ENCODE measurements at places on chromosomes 6 and 20.

DNA sequence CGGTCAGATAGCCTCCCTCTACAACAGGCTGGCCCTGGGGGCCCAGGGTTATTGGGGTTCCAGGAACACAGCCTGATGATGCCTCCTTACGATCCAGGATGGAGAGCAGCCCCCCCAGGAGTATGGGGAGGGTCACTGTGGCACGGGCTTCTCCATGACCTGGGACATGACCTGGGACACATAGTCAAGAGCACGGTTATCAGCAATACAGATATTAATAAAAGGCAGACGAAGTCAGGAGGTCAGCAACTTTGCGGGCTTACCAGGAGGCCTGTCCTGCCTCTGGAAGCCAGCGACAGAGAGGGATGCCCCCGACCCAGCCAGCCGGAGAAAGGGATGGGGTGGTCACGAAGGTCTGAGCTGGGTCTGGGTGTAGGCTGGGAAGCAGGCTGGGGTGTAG is 795 bp downstream of the MMP24OS start:
- no peak for DNase-seq

GRCh38 chr6:84278321-84278998 is 51.0 kb upstream of the CEP162 start:
- DNase-seq, result no peak

DNA sequence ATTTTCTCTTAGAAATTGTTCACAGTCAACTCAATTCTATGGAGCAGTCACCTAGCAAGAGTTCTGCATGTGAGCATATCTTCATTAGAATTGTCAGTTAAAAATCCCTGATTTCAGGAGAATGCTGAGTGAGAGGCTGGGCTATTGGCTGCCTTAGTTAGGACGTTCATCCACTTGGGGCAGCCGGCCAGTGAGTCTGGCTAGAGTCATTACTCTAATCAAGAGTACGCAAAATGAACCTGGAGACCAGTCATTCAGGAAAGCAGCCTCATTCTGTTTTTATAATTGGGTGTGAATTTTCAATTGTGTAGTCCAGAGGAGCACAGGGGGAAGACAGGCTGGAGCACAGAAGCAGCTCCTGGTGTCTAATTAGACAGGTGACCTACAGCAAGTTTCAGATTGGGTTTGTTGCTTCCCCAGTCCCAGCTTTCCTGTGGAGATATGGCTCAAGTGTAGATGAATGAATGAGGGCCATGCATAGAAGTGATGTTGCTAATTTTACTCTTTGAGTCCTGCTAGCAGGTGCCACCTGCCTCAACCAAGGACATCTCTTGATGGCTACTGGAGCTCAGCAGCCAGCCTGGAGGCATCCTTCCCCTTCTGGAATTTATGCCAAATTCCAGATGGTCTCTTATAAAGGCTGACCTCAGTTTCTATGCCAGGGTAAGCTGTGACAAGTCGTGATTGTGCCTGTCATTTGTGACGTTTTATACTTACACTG is 265.7 kb downstream of the NKAIN2 start:
- no peak for DNase-seq

- DNase-seq, result no peak
These were observed 8.1 kb upstream of the C20orf144 start for GRCh38 chr20:33653900-33654596.

DNA sequence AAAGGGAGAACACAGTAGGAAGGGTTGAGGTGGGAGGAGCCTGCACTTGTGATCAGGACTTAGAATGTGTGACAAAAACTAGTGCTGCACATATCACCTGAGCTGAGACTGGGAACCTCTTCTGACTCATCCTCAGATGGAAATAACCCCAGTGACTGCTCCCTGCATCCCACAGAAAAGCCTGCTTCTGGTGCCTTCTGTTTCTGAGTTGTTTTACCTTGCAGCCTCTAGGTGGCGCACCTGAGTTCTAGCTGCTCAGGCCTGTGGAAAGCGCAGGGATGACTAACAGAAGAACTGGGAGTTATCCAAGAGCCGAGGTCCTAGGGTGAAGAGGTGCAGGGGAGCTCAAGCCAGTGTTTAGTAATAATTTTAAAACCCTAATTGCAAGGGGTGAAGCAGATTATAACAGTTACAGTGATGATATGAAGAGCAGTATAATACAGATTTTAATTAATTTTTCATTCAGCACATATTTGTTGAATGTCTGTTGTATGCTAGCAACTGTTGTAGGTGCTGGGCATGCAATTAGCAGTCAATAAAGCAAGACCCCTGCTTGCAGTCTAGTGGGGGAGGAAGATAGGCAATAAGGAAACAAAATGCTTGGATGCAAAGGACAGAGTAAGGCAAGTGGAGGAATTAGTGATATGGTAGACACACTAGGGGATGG is 302.5 kb downstream of the DHX35 start:
- peak; percentile 11 for DNase-seq

DNA sequence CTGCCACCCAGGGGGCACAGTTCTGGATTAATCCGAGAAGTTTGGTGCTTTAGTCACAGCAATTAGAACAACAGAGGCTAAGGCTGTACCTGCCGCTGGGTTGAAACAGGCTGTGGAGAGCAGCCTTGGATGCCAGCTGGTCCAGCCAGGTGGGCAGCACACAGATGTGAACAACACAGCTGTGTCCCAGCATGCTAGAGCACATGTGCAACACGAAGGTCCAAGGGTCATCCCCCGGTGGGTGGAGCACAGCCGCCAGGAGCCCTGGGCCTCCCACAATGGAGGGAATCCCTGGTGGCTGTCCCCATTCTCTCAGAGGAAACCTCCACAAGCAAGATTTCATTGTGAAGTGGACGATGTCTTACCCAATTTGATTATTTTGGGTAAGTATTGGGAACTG is 99.2 kb upstream of the SYNDIG1 start:
- DNase-seq, result no peak

DNA sequence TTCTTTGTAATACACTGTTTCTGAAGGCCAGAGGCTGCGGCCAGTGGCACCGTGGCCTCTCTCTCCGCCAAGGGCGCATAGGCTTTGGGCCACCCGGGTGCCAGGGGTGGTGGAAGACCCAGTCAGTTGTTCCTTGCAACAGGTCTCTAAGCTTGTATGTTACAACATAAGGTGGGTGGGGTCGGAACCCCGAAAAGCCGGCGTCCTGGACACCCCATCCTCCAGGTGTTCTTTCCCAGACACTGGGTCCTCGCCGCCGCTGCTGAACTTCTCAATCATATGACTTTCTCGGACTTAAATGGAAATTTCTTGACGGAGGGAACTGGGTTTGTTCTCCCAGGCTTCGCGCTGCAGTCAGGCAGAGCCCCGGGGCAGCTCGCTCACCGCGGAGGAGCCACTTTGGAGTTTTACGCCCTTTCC is 983 bp upstream of the KCNQ5 start:
- DNase-seq, result peak; percentile 3

DNA sequence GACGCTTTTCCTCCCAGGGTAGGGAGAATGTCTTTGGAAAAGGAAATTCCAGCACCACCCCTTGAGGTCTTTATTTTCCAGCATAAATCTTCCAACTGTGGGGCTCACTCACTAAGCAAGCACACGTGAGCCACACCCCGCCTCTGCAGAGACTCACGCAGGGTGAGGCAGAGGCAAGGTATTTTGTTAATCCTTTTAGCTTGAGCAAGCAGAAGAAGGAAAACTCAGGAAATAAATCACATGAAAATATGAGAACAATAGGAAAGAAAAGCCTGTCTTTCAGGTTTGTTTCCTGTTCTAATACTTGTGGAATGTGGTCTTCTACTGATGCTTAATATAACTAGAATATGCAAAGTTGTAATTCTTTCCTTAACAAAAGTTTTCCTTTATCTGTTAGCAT is 4.1 kb upstream of the PHACTR2 start:
- no peak for DNase-seq

DNA sequence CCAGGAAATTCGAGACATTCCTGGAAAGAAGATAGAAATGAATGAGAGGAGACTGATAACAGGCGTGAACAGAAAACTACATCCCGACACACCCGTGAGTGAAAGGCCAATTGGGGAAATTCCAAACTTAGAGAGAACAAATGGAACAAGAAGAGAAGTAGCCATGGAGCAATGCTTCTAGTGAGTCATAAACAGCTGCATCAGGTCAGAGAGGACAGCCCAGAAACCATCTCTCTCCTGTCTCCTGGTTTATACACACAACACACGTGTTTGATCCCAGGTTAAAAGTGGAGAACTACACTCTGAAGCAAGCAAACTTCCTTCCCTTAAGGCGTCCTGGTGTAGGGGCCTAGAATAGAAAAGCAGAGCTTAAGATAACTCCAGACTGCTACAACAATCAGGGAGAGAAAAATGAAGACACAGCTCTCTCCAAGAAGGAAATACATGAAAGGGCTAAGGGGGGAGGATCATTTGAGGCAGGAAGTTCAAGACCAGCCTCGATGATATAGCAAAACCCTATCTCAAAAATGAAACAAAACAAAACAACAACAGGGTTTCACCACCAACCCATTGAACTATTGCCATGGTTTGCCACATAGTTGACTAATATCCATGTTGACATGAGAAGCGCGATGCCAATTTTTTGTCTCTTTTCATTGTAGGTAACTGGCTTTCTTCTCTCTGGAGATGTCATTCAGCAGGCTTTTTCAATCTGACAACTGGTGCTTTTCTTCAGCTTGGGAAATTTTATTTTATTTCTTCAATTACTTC is 26.9 kb downstream of the NRN1 start:
- DNase-seq, result no peak

GRCh38 chr6:88548891-88549505 is 382.9 kb upstream of the CNR1 start:
- DNase-seq, result no peak

DNA sequence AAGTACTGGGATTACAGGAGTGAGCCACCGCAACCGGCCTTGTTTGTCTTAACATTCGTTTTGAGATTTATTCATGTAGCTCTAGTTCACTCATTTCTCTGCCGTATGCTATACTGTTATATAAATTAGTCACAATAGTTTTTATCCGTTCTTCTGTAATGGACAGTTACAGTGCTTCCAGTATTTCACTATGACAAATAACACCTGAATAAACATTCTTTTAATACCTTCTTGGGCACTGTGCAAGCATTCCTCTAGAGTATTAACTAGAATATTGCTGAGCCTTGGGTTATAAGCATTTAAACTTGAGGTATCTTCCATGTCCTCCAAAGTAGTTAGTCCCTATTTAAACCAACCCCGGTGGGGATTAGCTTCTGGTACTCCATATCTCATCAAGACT is 45.6 kb downstream of the STK38 start:
- no peak for DNase-seq

GRCh38 chr20:47984437-47984836 is 199.2 kb upstream of the SULF2 start:
- DNase-seq, result no peak

- peak; percentile 24 for DNase-seq
These were observed 15.9 kb downstream of the GPR31 start for GRCh38 chr6:167141667-167142432.

- DNase-seq, result no peak
These were observed 216.0 kb downstream of the ZFAND3 start for GRCh38 chr6:38035478-38035877.

- no peak for DNase-seq
These were observed 753.4 kb upstream of the DEFB115 start for GRCh38 chr20:30503992-30504570.

DNA sequence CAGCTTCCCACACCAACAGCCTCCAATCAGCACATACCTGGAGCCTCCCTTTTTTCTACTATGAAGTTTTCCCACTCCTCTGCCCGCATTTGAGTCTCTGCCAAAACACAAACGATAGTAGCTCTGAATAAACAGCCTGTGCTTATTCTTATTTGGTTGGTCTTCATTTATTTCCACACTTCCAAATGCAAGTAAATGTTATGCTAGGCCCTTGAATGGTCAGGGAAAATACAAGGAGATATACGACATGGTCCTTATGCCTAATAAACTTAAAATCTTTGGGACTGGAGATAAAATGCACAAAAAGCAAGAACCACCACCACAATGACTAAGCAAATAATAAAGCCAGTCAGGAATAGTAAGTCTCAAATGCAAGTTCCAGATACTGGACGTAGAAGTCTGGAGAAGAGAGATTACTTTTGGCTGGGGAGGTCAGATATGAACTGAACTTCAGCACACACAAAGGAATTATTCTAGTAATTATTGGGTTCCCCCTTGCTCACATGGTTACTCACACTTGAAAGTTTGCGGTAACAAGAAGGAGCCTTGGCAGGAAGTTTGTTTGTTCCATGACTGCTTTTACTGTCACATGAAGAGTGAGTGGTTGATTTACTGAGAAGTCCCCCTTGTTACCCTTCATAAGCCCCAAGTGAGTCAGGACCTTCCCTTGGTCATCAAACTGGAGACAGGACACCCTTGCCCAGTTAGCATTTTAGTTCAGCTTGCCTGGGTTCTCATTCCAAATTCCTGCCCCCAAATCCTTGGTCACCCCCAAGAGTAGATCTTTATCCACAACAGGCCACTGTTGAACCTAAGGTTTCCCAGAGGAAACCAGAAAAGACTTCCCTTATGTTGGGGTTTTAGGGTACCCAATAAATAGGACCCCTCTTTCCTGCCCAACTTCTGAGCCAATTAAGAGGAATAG is 511.2 kb upstream of the JARID2 start:
- DNase-seq, result no peak

- DNase-seq, result no peak
These were observed 109.0 kb downstream of the ATG5 start for GRCh38 chr6:106216527-106216926.

DNA sequence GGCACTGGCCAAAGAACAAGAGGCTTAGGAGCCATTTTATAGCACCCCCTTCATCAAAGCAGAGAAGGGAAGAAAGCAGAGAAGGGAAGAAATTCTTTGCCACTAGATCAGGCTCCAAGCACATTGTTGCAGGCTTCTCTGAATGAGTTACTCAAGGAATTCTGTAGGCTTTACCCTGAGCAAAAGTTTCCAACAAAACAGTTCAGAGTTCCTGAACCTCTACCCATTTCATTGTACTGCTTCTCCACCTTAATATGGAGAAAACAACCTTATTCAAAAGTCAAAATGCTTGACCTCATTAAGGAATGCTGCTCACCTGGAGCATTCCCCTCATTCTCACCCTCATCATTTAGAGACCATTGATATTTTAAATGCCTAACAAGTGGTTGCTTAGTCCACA is 115.5 kb upstream of the LOC128125822 start:
- DNase-seq, result no peak

DNA sequence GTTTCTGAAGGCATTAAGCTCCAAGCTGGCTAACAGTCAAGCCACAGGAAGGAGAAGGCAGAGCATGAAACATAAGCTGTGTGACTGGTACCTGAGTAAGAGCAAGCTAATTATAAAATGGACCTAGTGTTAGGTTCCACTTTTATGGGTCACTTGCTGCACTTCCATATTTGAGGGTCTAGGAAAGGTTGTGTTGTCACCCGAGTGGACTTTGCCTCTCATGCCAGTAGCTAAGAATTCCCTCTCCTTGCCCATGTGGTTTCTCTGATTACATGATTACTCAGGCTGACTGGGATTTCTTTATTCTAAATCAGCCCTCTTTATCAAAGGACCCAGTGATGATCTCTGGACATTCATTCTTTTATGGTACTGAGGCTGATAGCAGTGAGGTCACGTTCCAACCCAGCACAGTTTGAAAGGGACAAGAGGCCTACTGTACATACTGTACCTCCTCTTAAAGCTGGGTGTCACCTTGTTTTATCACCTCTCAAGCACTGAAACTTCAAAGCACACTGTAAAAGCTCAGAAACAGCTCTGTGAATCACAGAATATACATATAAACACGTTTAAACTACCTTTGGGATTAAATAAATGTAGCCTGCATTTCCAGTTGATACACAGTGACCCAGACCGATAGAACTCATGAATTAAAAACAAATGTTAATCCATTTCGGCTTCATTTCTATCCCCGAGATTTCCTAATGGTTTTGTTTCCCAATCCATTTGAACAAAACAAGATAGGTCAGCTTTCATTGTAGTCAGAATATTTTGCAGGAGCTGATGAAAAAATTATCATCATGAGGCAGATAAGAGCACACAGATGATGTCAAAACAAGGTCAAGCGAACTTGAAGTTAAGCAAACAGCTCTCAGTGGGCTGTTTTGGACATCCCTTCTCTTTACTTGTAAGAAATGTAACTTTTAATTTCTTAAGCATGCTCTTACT is 96.5 kb downstream of the ALDH8A1 start:
- no peak for DNase-seq

Measured in activated T-cell treated with anti-CD3 and anti-CD28 coated beads for 1 hour (primary cell).